ENCODE measurements at places on chromosomes 12 and 14.

GRCh38 chr14:103697603-103698379 is 17.5 kb downstream of the XRCC3 start:
- DNase-seq: no peak

DNA sequence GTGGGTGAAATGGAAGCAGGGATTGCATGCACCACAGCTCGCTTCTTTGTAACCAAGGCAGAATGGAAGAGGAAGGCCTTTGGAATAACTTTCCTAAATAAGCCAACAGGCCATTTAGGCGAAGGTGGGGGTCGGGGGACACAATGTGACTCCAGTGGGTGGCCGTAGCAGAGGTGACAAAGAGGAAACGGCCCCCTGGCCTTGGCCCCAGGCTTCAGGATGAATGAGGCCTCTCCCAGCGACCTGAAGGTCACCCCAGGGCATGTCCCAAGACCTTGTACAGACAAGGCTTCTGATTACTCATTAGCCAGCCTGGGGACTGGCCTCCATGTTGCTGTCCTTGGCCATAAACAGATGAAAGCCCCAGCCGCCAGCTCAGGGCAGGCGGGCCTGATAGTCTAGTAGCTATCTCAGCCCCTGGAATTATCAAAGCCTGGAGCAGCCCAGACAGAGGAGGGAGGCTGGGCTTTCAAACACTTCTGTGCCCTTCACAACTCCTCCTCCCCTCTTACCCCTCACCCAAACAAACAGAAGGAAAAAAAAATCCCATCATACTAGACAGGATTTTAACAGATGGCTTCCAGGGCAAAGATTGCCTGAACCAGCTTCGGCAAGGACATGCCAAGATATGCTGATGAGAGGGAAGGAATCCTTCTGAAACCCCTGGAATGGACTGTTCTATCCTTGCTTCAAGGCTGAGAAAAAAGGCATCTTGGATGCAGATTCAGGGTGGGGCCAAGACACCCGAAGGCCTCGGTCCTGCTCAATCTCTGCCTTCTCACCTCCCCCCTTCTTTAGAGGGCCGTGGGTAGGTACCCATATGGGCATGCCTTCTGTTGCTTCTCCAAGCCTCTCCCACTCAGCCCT is 142.3 kb upstream of the PARP11 start:
- no peak for DNase-seq

DNA sequence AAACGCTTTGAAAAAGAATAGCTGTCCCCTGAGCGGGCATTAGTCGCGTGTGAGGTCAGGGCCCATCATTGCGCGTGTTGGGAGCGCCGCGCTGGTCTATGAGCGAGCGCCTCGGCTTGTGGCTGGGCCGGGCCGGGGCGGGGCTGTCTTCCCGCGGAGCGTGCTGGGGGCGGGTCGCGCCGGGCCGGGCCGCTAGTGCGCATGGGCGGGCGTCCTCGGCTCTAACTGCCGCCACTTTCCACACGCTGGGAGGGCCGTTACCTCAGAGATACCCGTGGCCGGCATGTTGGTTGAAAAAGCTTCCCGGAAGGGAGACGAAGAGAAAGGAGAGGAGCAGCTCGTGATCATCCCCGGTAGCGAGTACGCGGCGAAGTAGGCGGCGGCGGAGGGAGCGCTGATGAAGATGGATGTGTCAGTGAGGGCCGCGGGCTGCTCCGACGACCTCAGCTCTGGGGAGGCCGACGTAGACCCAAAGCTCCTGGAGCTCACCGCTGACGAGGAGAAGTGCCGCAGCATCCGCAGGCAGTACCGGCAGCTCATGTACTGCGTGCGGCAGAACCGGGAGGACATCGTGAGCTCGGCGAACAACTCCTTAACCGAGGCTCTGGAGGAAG is at the start of gene EID3:
EID3 (plus strand) TSS at position 202 of the 614 bp plus-strand sequence; CDS start at position 398, 196 bp downstream.
- DNase-seq: peak; percentile 91

DNA sequence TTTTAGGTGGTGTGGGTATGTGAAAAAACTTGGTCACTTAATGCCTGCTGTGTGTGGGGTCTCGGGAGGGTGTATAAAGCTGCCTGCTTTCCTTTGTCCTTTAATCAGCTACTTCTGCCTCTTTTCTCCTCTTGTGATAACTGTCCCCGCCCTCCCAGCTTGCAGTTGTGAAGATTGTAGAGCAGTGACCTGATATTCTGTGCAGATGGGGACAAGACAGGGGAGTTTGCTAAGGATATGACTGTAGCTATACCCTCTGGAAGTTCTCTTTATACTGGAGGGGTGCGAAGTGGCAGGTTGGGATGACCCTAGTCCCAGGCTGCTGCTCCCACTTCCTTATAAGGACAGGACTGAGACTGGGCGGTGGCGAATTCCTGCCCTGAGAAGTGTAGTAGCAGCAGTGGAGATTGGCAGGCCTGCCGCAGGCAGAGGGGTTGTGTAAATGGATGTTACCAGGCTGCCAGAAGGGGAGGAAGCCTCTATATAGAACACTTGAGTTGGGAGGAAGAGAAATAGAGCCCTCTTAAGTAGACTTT is 835 bp downstream of the MYL6 start:
- peak; percentile 17 for DNase-seq

DNA sequence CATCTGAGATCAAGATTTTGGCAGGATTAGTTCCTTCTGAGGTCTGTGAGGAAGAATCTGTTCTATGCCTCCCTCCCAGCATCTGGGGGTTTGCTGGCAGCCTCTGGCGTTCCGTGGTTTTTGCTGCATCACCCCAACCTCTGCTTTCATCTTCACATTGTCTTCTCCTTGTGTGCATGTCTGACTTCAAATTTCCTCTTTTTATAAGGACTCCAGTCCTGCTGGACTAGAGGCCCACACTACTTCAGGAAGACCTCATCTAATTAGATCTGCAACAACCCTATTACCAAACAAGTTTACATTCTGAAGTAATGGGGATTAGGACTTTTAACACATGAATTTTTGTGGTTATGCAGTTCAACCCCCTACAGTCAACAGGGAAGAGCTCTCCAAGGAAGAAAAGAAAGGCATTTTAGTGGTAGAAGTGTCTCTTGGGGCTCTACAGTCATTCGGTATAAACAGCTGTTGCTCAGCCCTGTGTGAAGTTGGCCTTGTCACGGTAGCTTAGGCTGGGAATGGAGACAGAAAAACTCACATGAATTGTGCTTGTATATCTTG is 89.7 kb downstream of the CAND1 start:
- DNase-seq: no peak

DNA sequence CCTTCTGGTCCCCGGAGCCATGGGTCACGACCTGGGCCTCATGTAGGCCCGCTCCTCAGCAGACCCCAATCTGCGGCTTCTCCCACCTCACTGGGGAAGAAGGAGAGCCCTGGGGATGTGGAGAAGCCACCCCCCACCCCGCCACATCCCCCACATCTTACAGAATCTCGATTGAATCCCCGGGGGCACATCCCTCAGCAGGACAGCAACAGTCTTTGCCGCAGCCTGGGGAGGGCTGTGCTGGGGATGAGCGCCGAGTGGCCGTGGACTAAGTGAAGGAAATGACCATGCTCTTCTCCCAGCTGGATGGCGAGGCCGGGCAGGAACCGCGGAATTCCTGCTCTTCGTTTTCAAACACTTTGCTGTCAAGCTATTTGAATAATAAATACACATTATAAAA is 169.0 kb upstream of the RTL1 start:
- DNase-seq: no peak

DNA sequence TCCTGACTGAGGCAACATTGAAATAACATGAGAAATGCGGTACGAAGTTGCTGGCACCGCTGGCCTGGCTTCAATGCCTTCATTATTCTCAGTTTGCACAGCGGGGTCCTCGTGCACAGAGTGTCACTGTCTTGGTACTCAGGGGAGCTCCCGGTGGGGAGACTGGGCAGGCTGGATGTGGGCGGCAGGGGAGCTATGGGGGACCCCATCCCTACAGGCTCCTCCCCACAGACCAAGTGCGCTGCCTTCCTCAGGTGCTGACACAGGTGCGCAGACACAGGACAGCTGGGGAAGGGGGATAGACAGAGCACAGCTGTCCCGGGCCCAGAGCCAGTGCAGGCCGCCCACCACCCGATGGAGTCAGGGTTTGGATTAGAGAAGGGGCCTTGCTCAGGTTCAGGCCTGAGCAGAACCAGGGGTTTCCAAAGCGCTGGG is 270.1 kb downstream of the ADGRD1 start:
- DNase-seq: no peak

GRCh38 chr14:64692986-64693809 is 11.0 kb upstream of the PLEKHG3 start:
- no peak for DNase-seq

GRCh38 chr12:54941659-54942058 is 42.9 kb downstream of the TESPA1 start:
- no peak for DNase-seq

GRCh38 chr12:91053951-91054715 is 3.7 kb downstream of the KERA start:
- no peak for DNase-seq

- no peak for DNase-seq
These were observed 845 bp downstream of the TMX1 start for GRCh38 chr14:51240804-51241380.

DNA sequence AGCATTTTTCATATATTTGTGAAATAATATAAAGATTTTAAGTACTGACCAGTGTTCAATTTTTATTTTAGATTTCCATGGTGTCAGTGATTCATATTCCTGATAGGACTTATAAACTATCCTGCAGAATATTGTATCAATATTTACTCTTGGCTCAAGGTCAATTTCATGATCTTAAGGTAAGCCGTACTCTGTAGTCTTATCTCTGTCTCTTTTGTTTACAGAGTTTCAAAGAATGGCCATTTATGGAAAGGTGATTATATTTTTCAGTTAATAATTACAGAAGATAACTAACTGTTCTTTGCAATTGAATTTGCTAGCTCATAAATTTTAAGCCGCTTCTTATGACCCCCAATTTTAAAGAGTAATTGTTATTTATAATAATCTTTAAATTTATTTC is 27.9 kb downstream of the CGRRF1 start:
- no peak for DNase-seq

DNA sequence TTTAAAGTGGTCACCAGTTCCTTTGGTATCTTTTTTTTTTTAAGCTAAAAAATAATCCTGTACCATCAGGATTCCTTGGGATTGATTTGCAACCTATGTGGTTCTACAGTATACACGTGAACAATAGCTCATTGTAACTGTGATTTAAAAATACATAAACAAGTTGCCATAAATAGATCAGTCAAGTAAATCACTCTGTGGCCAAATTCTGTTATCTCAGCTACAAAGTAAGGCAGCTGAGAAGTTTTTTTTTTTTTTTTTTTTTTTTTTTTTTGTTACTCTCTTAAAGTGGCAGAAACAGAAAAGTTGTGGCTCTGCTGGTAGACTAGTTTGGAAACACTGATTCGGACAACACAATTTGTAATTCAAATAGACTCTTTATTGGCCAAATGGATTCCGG is 104.5 kb downstream of the PRICKLE1 start:
- DNase-seq: no peak

DNA sequence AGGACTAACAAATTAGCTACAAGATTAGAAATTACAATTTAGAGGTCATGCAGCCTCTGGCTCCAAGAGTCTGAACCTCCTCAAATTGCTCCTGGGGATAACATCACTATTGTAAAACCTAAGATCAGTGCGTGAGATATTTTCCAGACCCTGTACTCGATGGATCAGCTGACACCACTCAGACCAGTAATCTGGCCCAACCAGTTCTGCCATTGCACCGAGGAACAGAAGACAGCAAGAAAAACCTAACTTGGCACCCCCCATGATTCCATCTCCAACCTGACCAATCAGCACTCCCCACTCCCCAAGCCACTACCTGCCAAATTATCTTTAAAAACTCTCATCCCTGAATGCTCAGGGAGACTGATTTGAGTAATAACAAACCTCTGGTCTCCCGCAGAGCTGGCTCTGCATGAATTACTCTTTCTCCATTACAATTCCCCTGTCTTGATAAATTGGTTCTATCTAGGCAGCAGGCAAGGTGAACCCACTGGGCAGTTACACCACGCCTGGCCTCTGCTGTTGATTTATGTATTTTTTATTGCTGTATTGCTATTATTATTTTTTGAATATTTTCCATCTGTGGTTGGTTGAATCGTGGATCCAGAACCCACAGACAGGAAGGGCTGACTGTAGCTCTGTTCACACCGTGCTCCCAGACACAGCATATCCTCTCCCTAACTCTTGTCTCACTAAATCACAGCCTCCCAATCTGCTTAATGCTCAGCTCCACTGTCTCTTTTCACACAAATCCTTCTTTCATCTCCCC is 9.2 kb downstream of the HEBP1 start:
- DNase-seq: no peak

DNA sequence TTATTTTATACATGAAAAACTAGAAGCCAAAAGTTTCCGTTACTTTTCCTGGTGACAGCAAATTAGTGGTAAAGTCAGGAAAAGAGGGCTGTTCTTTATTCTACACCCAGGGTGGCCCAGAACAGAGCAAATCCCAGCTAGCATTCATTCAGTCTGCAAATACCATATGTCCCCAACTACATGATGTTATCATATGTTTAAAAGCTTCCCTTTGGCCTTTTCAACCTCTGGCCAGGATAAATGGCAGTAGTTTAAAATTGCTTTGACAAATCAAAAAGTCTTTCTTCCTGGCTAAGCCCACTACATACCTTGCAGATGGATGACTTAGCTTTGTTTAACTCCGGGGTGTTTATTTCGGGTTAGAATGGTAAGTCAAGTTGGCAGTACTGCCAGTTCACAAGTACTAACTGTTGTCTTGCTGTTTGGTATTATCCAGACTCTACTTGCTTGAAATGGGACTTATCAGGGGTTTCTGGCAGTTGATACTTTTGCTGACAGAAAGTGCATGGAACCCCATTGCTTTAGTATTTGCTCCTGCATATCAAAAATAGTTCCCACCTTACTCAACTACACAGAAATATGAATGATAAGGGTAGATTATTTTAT is 69.7 kb downstream of the PKP2 start:
- no peak for DNase-seq

GRCh38 chr14:36976571-36977023 is 195.8 kb downstream of the SLC25A21 start:
- no peak for DNase-seq

- DNase-seq: peak; percentile 18
These were observed 2.9 kb downstream of the NEK9 start for GRCh38 chr14:75123991-75124390.

DNA sequence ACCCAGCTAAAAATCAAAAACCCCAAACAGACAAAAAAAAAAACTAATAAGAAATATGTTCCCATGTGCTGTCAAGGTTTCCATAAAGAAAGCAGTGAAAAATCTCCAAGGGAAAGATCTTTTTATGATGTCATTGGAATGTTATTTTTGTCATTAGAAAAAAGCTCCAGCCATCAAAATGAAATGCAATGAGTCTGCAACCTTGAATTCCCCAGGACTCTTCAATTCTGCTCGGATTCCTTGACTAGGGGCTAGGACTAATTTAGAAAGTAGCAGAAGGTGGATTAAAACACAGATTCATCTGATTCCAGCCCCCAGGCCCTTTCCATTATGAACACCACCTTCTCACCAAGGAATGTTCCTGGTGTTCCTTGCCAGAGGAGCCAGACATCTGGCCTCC is 6.0 kb upstream of the PCNX1 start:
- no peak for DNase-seq
